Activated CD4-positive, alpha-beta T cell treated with anti-CD3 and anti-CD28 coated beads for 24 hours (primary cell): ENCODE measurements at places on chromosomes 5 and 9.

GRCh38 chr5:37715361-37715760 lies 124.5 kb downstream of the GDNF start:
- no peak for DNase-seq

- no peak for DNase-seq
These were observed 69.8 kb downstream of the MAPKAP1 start for GRCh38 chr9:125637241-125637640.

- no peak for DNase-seq
These were observed 159.6 kb downstream of the ACTL7B start for GRCh38 chr9:108696156-108696555.

GRCh38 chr9:124562328-124562727 lies 55.1 kb upstream of the NR5A1 start:
- DNase-seq, result no peak

GRCh38 chr5:170150713-170151096 lies 45.0 kb downstream of the FOXI1 start:
- DNase-seq, result no peak

DNA sequence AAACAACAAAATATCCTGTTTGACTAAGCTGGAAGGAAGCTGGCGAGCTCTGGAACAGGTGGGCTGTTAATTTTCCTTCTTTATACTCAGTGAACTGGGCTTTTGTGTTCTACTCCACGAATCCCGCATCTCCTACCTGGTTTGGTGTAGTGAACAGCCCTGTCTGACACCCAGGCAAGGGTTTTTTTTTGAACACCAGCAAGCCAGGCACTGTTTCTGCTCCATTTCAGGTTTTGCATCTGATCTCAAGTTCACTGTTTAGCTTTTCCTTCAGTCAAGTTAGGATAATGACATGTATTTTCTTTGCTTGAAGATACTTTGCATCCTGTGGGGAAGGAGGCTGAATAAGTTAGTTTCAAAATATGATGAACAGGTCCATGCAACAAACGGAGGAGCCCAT lies 204.5 kb downstream of the SEMA6A start:
- no peak for DNase-seq

- DNase-seq, result no peak
These were observed 134.5 kb upstream of the SPEF2 start for GRCh38 chr5:35483191-35483590.

GRCh38 chr9:134228649-134229048 lies 64.3 kb upstream of the RNU6ATAC start:
- DNase-seq, result no peak

GRCh38 chr5:52961274-52961681 lies 27.9 kb upstream of the ITGA2 start:
- no peak for DNase-seq

DNA sequence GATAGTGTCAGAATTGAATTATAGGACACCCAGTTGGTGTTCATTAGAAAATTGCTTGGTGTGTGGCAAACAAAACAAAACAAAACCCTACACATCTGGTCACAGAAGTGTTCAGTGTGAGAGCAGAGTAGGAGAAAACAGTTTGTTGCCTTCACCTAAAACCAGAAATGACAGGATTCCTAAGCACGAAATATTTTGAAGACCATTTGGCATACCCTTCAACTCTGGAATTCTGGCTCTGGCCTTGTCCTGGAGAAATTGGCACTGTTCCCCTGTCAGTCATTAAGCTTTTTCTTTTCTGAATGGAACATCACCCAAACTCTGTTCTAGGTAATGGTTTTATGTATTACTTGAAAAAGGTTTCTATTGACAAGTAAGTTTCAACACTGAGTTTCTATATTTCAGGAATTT lies 110.2 kb upstream of the PCA3 start:
- DNase-seq, result no peak

- DNase-seq, result no peak
These were observed 33.4 kb downstream of the C9orf85 start for GRCh38 chr9:71944754-71945375.

DNA sequence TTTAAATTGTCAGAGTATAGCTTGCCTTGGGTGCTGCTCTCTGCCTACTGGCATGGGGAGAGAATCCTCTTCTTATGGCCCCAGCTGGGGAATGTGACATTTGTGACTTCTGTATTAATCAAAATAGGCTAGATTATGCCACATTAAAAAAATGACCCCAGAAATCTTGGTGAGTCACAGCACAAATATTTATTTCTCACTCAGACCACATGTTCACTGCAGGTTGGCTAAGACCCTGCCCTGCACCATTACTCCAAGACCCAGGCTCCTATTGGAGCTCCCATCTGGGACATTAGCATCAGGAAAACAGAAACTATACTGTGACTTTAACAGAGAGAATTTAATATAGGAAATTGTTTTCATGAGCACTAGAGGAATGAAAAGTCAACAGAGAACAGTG lies 16.6 kb upstream of the WHRN start:
- DNase-seq, result no peak

GRCh38 chr9:22060831-22061383 lies 51.8 kb upstream of the CDKN2B start:
- DNase-seq, result no peak

DNA sequence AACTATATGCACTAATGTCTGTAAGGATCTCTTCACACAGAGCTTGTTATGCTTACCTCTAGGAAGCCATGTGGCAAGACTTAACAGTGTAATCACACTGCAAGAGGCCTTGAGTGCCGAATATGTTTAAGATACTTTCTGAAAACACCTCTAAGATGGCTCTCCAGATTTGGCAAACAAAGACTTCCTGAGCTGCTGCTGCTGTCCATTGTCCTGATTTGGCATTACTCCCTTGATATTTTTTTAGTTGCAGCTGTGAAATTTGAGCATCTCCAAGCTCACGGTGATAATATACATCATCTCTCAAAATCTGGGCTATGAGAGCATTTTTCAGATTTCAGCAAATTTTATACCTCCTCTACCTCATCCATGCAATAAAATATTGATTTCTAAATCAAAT lies 384.5 kb upstream of the CDH6 start:
- no peak for DNase-seq

DNA sequence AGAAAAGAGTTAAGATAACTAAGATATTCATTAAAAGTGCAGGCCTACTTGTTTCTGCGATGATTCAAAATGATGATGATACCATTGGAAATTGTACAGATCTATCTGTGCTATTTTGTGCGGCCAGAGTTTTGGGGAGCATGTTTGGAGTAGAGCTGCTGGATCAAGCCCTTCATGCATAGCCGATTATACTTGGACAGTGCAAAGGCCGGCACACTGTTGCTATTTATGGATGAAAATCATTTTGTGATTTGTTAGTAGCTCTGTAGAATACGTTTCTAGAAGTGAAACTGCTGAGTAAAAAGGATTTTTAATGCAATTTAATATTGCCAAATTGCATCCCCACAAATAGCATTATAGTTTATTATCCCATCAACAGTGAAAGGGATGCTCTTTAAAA lies 82.1 kb upstream of the NMUR2 start:
- DNase-seq, result no peak

DNA sequence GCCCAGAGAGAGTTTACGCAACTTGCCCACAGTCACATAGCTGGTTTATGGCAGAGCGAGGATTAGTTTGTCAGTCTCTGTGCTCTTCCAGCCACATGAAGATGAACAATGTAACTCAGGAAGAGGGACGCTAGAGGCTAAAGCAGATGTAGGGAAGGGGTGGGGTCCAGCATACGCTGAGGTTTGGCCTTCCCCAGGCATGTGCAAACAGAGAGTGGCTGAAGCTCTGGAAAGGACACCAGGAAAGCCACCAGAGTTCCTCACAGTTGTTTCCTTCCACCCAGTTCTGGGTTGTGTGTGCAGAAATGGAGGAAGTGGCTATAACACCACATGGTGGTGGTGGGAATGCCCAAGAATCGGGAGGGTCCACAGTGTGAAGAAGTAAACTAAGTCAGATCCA lies 60.0 kb downstream of the SNX18 start:
- DNase-seq, result no peak

- no peak for DNase-seq
These were observed 1215.9 kb downstream of the EFNA5 start for GRCh38 chr5:106454651-106455415.

DNA sequence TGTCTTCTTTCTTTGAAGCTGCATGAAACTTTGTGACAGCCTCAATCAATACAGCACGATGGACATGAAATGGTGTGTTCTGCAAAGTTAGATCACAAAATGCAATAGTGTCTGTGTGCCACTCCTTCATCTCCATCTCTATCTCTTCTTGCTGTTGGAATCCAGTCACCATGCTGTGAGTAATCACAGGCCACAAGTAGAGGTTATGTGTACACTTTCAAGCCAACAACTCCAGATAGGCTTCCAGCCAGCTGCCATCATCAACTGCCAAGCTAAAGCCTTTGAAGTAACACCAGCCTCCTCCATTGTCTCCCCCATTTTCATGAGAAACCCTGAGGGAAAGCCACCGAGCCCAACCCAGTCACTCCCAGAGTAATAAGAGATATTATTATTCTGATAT lies 360.6 kb downstream of the PTPRD start:
- DNase-seq, result no peak

GRCh38 chr5:159616952-159617351 lies 286.7 kb upstream of the IL12B start:
- DNase-seq, result no peak

DNA sequence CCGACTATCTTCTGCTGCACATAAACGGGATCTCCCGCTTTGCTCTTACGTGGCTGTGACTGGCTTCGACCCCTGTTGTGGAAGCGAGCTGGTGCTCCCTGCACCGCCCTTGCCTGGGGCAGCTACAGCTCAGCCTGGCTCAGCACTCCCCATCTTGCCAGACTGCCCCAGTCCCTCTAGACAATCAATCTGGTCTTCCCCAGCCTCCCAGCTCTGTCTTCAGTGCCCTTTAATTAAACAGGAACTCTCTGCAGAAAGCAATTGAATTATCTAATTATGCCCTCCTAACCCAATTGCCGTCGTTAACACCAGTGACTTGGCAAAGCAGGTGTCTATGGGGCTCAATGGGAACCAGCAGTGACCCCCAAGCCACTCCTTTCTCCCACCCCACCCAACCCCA lies 18.9 kb upstream of the NTNG2 start:
- DNase-seq, result no peak

DNA sequence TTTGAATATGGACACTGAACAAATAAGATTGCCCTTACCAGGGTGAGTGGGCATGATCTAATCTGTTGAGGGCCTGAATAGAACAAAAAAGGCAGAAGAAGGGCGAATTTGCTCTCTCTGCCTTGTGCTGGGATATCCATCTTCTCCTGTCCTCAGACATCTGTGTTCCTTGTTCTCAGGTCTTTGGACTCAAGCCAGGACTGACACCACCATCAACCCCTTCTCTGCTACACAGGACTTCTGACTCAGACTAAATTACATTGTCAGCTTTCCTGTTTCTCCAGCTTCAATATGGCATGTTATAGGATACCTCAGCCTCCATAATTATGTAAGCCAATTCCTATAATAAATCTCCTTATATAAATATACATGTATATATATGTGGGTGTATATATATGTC lies 40.8 kb upstream of the SLCO6A1 start:
- DNase-seq, result no peak

GRCh38 chr9:31323726-31324444 lies 1060.6 kb upstream of the ACO1 start:
- DNase-seq, result no peak
